ENCODE measurements at places on chromosomes 6 and 20.

DNA sequence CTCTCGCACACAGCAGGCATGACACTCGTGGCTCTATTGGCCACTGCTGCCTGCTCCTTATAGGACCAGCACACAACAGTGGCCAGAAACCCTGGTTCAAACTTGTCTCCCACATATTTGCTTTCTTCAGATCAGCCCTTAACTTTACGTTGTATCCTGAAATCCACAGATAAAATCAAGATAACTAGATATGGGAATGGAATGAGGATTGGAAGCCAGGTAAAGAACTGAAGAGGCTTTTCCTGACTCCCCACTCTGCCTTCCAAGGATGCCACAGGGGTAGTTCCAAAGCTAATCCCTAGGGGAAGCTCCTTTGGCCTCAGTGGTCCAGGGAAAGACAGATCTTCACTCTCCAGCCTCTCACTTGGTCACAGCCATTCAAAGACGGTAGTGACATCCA is 86.5 kb downstream of the INSM1 start:
- no peak for DNase-seq

- DNase-seq: no peak
These were observed 1.0 kb downstream of the GINM1 start for GRCh38 chr6:149567194-149567586.

GRCh38 chr20:1887321-1887720 is 7.9 kb upstream of the SIRPA start:
- DNase-seq: no peak

DNA sequence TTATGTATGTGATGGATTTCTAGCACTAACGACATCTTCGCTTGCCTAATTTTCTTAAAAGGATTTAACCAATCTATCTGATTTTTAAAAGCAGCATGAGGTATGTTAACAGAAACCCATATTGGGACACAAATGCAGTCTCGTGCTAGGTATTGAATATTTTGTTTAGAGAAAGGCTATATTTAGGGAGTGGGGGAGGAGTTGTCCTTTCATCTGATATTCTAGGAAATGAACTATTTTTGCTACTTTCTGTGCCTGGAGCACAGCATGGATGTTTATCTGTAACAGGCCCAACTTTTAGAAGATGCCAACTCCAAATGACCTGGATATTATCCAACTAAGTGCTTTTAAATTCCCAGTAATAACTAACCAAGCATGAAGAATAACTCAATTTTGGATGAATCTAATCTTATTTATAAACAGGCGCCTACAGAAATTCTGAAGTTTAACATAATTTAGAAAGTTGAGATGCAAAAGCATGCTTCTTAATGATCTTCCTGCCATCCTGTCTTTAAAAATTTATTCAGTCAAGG is 317.1 kb upstream of the CHD6 start:
- no peak for DNase-seq

DNA sequence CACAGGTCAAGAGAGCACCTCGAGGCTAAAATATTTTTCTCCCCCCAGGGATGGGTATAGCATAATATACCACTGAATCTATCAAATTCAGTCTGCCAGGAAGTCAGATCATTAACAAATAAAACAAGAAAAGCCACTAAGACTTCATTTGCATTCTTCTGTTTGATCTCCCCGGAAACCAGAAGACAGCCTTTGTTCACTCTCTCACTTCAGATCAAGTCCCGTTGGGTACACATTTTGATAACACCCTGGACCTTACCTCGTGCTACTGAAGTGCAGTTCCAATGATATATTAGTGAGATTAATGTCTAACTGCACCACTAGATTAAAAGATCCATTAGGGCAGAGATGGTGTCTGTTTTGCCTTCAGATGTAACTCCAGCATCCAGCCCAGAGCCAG is 157.7 kb upstream of the B3GAT2 start:
- no peak for DNase-seq

DNA sequence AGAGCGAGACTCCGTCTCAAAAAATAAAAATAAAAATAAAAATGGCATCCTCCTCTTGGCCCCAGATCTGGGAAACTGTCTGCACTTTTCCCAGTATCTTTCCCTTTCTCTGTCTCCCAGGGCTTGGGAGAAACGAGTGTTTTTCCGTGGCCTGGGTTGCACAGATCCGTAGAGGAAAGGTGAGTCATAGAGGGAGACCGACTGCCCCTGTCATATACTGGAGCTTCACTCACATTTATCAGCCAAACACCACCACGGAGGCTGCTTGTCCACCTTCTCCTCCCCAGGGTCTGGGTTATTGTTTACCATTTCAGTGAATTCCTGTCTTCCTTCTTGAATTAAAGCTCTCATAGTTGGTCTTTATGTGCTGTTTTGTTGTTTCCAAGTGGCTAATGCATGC is 31.9 kb upstream of the EIF2S2 start:
- DNase-seq: no peak

- DNase-seq: no peak
These were observed 42.0 kb upstream of the TMEM217 start for GRCh38 chr6:37299990-37300389.

DNA sequence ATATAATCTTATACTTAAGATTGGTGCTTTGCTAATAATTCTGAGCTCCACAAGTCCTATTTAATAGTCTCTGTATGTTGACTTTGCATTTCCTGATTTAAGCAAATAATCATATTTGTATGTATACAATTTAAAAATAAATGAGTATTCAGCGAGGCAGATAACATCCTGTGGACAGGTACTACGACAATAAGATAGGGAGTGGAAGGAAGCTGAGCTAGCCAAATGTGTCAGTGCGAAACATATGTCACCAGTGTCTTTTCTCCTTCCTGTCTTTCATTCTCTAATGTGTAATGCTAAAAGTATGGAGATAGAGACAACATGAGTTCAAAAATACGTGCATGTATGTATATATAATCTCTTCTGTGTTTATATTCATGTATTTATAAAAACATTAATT is 359.6 kb upstream of the KCNQ5 start:
- no peak for DNase-seq

GRCh38 chr6:89527634-89528033 is 94.7 kb downstream of the ANKRD6 start:
- DNase-seq: no peak

- peak; percentile 72 for DNase-seq
These were observed 19.0 kb downstream of the PXDC1 start for GRCh38 chr6:3732345-3733141.

- DNase-seq: no peak
These were observed 697.2 kb upstream of the CITED2 start for GRCh38 chr6:140071601-140072062.

- no peak for DNase-seq
These were observed 45.1 kb downstream of the ADGRF1 start for GRCh38 chr6:46996860-46997641.

DNA sequence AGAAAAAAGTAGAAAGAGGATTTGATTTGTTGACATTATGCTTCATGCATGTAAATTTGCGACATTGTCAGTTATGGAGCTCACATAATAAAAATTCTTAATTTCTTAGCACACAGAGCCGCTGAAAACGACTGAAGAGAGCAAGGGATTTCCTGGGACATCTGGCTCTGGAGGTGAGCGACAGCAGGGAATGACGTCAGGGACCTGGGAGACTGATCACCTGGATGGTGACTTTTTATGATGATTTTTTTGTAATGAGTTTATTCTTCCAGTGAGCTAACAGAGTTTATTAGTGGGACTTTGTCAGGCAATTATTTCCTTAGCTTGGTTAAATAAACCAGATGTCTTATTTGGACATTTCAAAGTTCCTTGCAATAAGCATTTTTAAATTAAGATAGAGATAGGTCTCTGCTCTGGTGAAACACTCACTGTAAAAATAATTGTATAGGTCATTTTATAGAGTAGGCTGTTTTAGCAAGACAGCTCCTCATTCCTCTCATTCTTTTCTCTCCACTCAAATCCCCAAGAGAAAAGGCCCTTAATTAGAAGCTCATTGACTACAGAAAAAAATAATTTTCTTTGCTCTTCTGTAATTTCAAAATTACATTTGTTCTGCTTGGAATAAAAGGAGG is 19.4 kb downstream of the TMEM200A start:
- no peak for DNase-seq

DNA sequence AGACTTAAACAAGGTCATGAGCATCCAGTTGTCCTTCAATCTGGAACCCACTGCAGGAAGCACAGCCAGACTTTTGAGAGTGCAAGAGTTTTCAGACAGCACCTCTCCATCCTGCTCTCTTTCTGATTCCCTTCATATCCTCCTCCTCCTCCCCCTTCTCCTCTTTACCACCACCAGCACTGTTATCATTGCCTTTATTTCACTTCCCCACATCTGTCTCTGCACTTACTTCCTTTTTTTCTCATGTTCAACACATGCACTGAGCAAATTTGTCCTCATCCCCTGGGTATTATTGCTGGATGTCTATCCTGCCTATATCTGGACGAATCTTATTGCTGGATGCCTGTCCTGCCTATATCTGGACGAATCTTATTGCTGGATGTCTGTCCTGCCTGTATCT is 554.8 kb downstream of the DHX35 start:
- DNase-seq: no peak

GRCh38 chr6:20678831-20679352 is 144.6 kb downstream of the CDKAL1 start:
- DNase-seq: no peak

- DNase-seq: no peak
These were observed 21.4 kb upstream of the TRAM2 start for GRCh38 chr6:52598123-52598823.

- no peak for DNase-seq
These were observed 82.7 kb downstream of the PTPRK start for GRCh38 chr6:128437685-128438084.

DNA sequence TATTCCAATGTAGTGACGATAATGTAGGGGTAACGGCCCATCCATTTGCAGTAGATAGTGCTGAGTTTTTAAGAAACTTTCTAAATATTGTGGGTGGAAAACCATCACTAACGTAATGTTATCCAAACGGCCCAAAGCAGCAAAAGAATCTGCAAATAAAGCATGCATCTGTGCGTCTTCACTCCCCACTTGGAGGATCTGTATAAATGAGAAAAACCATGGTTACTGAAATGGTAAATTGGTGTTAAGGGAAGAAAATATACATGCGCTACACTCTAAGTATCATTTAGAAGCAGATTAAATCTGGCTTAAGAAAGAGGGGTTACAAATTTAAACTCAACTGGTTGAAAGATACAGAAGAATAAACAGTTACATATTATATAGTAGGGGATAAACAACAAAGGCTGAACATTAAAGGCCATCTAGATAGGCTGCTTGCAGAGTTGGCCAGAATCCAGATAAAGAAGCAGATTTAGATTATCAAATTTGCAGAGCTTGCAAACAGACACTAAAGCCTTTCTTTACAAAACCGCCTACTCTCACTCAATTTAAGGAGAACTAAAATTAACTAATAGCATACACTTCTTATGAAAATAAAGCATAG is 93.3 kb downstream of the SESN1 start:
- DNase-seq: no peak

DNA sequence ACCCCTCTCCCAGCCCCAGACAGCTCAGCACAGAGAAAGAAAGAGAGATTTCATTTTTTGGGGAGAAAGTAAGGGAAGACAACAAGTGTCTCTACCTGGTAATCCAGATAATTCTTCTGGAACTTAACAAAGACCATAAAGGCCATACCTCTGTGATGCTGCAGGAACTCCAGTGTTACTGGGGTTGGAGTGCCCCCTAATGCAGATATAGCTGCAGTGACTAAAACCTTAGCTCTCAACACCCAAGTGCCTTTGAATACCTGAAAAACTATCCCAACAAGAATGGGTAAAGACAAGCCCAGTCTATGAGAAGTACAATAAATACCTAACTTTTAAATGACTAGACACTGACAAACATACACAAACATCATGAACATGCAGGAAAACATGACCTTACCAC is 365.3 kb upstream of the PTCHD4 start:
- peak; percentile 9 for DNase-seq

GRCh38 chr6:20441921-20442320 is 40.2 kb downstream of the E2F3 start:
- DNase-seq: no peak

- no peak for DNase-seq
These were observed 143.3 kb upstream of the MAP3K7 start for GRCh38 chr6:90730151-90730673.

DNA sequence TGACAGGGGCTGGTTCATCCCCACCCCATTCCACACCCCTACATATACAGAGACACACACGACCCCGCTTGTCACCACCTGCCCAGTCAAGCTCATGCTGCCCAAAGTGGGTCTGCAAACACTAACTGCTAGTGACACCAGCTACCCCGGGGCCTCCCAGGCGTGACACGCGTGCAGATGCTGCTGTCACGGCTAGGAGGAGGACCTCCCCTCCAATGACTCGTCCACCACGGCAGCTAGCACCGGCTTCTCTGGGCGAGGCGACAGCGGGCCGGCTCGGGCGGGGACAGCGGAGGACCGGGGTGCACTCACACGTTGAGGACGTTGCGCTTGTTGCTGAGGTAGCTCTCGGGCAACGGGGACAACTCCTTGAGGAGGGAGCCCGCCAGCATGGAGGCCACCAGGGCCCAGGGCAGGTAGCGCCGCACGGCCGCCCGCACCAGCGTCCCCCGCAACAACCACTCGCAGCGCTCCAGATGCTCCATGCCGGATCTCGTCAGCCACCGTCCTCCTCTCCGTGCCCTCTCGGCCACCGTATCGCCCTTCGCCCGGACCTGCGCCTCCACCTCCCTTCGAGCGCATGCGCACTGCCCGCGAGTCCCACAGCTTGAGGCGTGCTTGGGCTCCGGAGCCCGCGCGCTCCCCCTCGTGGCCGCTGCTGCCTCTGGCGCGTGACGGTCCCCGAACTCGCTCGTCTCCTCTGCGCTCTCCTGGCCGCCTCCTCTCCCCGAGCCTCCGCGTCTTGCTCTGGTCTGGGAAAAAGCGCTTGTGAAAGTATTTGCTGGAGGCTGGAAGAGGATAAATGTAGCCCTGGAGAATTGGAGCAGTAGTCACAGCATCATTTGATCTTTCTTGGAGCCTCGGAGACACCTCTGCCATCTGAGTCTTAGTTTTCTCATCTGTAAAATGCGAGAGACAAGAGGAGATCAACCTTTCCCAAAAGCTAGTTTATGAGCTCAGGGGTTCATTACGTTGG is at the start of gene FITM2:
TSS of gene FITM2 (minus strand) at position 539 of the 976 bp plus-strand sequence. CDS start at position 485, 54 bp downstream.
- peak; percentile 92 for DNase-seq

- DNase-seq: no peak
These were observed 96.6 kb downstream of the DLGAP4 start for GRCh38 chr20:36402708-36403107.

DNA sequence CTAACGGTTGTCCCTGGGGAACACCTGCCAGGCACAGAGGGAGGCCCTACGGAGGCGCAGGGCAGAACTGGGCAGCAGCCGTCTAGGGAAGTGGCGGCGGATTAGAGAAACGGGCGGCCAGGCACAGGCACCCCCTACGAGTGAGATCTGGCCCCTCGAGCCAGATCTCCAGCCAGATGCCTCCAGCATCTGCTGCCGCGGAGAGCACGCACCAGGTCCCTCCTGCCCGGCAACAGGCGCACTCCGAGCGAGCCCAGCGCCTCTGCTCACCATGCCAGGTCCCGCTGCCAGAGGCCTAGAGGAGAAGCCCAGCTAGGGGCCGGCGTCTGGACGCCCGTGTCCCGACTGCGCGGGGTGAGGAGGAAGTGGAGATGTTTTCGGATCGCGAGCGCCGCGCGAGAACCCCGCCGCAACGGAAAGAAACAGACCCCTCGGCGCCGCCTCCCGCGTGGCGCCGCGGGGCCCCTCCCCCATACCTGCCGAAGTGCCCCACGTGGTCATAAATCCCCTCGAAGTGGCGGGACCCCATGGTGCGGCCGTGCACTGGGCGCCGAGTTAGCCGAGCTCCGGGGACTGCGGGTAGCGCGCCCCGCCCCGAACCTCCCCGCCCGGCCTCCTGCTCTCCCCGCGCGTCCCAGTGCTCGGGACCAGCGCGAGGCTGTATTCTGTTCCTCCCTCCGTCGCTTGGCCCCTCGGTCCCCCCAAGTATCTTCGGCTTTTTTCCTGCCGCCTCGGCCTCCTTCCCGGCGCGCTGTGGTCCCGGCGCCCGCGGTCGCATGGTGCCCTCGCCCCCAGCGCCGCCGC is at the start of gene SLC22A16:
TSS of gene SLC22A16 (minus strand) at position 568 of the 804 bp plus-strand sequence. CDS start at position 529, 39 bp downstream.
- no peak for DNase-seq

Data from NCI-H2081 (cell line).